ENCODE measurements at places on chromosomes 6 and 20.

GRCh38 chr6:79544299-79544927, 7.2 kb upstream of the LCA5 start:
- DNase-seq = no peak

GRCh38 chr6:87742106-87742505, 40.1 kb upstream of the AKIRIN2 start:
- DNase-seq = no peak

GRCh38 chr6:35804996-35805736, at the start of gene LHFPL5:
Gene LHFPL5, plus strand, starts transcription at chr6:35805352. Its CDS starts 319 bp downstream, at chr6:35805671.
- no peak for DNase-seq

DNA sequence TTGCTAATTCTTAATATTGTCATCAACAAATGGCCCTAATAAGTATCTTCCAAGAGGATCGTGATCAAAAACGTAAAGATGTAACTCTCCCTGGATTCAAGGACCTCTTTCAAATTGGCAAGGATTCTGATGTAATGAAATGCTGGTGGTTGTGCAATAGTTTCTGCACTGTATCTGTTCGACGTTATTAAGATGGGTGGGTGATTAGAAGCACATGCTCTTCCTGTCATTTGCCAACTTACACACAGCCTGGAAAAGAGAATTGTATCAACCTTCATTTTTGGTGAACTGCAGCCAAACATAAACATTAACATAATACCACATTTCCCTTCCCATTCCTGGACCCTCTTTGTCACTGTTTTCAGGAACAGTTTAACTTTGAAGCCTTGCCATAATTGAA, 9.8 kb downstream of the FOXQ1 start:
- no peak for DNase-seq

- DNase-seq = no peak
Observed at GRCh38 chr6:5665667-5666066, 341.1 kb downstream of the NRN1 start.

GRCh38 chr6:155449450-155450239, 6.0 kb downstream of the NOX3 start:
- no peak for DNase-seq

DNA sequence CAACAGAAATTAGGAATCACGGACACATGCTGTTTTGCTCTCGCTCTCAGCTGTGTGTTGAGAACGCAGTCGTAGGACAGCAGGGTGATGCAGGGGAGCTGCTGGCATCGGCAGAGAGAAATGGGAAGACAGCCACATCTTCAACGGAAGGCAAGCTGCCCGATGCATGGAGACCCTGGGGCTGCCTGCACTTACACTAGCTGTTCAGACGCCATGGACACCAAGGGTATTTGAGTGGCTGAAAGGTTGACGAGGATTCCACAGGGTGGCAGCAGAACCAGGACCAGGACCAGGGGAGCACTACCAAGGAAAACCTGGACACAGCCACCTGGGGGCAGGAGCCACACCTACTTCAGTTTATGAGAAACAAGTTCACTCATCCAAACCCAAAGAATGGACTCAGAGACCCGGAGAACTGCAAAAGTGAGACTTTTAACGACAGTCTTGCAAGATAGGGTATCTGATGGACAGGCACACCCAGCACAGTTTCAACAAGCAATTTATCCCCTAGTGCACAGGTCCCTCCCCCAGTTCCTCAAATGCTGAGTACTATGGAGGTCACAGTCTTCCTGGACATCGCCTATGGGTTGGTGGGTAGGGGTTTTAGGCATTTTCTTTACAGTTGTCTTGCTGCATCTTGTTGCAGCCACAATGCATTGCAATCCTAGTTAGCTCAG, 56.3 kb upstream of the ENTPD6 start:
- DNase-seq = no peak

DNA sequence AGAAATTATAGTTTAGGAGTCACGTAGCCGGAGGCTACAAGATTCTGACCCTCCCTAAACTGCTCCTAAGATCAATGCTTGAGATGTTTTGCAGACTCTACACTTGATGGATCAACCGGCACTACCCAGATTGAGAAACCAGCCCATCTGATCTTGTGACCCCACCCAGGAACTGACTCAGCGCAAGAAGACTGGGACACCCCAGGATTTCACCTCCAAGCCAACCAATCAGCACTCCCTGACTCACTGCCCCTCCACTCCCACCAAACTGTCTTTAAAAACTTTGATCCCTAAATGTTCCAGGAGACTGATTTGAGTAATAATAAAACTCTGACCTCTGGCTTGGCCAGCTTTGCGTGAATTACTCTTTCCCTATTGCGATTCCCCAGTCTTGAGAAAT, 99.8 kb downstream of the OPRM1 start:
- no peak for DNase-seq

- DNase-seq = no peak
Observed at GRCh38 chr6:150761771-150762170, 103.7 kb upstream of the MTHFD1L start.

DNA sequence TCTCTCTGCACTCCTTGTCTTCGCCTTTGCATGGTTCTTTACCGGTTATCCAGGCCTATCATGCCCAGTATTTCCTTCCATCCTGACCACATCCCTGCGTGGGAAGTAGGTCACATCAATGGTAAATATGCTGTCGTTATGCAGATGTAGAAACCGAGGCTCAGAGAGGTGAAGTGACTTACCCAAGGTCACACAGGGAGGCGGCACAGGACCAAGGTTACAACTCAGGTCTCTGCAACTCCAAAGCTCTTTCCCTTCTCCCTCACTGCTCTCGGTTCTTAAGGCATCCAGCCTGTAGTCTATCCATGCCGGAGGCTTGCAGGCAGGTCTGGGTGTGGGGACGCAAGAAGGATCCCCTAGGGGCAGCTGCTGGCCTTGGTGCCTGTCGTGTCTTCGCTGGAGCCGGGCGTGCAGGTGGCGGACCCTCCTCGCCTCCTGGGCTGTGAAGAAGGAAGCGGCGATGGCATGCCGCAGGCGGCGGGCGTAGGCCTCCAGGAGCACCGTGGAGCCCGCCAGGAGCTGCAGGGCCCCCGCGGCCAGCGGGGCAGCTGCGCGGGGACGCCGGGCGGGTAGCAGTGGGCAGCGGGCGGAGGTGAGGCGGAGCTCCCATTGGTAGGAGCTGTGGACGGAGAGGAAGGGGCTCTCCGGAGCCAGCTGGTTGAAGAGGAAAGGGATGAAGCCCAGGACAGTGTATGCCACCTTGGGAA, 9.1 kb downstream of the OCSTAMP start:
- no peak for DNase-seq

GRCh38 chr6:114634016-114634415, 291.2 kb upstream of the HS3ST5 start:
- no peak for DNase-seq

- DNase-seq = no peak
Observed at GRCh38 chr6:42133926-42134325, 8.5 kb downstream of the C6orf132 start.

GRCh38 chr6:12269110-12269509, 21.1 kb upstream of the EDN1 start:
- no peak for DNase-seq

DNA sequence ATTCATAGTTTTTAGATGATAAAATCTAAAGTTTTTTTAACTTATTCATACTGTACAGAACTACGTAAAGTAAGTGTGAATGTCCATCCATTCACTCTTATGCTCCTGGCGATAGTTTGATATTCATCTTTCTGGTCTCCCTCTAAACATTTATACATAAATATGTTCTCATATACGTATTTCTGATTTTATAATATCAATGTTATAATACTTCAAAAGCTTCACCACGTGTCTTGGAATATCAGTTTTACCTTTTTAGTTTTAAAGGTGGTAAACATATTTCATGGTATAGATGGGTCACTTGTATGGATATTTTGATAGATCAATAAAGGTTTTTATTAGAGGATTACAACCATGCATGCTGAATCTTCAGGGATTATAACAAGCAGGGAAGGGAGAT, 10.3 kb upstream of the RHAG start:
- no peak for DNase-seq

- no peak for DNase-seq
Observed at GRCh38 chr6:163151212-163151611, 263.3 kb upstream of the QKI start.

GRCh38 chr6:26311012-26311384, 54.0 kb upstream of the BTN3A2 start:
- DNase-seq = no peak

GRCh38 chr6:160269023-160269521, 10.5 kb upstream of the SLC22A2 start:
- DNase-seq = no peak

- no peak for DNase-seq
Observed at GRCh38 chr20:37395410-37395797, 49.5 kb downstream of the SRC start.

GRCh38 chr6:31710523-31711219, 4.0 kb downstream of the LY6G6F start:
- no peak for DNase-seq

DNA sequence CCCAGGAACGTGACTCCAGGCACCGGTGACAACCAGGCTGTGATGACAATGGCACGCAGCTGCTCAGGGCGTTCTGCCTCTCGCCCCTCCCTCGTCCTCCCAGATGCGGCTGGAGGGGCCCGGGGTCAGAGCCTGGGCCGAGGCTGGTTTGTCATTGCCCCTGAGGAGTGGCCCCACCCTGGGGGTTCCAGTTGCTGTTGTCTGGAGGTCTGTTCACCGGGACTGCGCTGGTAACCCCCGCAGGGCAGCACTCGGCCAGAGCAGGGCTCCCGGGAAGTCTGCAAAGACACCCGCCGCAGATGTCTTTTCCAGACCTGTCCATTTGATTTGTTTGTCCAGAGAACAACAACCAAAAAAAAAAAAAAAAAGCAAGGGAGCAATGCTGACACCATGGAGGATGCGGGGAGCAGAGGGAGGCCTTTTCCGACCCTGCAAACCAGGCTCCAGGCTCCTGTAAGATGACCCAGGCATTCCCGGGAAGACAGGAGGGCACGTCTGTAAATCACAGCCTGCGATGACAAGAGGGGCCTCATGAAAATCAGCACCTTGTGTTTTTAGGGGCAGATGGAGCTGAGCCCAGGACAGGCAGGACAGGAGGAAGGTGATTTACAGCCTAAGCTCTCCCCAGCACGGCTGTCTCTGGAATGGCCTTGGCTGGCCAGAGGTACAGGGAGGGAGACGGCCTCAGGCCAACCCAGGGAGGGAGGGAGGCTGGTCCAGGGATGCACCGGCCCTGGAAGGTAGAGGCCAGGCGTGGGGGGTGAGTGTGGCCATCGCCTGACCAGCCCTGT, 189.3 kb downstream of the ERMARD start:
- DNase-seq = no peak

DNA sequence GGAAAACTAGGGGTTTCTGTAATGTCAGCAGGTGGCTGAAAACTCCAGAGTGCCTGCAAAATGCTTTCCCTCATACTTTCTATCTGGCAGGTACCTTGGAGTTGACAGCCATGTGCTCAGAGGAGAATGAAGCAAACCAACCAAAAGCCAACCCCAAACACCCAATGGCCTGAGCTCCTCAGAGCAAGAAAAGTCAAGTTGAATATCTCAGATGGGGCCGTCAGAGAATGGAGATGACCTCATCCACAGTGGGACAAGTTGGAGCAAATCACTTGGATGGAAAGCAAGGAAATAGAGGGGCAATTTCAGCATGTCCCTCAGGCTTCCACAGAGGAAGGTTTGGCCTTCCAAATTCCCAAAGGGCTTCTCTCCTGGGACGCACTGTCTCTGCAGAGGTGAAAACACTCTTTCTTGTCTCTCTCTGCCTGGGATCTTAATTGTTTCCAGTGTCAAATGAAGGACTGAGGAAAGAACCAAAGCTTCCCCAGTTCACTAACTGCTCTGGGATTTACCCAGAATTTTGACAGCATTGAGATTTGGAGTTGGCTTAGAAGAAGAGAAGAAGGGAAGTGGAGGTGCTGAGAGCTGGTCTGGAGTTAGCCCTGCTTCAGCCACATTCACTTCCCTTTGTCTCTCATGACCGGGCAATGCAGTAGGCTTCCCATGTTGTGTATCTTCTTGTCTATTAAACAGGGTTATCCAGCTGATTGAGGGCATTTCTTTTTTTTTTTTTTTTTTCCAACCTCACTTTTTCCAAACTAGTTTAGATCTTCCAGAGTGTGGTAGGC, 42.2 kb downstream of the PRND start:
- DNase-seq = no peak

DNA sequence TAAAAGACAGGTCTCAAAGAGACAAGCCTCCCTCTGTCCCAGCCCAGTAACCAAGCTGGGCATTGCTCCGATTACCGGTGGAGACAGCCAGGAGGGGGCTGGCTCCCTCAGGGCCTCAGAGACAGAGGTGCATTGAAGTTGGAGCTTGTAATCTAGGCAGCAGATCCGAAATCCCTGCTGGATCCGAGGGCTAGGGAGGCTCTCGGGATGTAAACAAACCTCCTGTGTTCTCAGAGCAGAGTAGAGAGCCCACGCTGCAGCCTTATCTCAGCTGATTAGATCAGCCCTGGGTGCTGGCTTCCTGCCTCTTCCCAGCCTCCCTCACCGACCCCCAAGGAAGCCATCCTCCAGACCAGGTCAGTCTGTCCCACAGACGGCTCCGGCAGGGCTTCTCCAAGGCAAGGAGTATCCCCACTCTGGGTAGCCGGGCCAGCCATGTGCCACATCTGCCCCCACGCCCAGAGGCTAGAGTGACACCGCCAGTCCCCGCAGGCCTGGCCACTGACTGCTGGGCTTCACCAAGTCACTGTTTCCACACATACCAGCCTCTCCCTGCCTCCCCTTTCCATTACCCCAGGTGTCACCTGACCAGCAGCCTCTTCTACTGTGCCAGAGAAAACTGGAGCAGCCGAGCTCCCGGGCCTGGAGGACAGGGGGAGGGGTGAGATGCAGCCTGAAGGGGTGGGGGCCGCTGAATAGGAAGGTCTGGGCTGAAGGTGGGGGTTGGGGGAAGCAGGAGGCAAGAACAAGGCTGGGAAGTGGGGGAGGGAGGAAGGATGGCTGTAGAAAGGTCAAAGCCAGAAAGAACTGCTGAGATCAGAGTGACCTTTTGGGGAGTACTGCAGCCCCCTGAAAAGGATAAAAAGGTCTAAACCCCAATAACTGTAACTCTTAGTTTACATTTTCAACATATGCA, 6.0 kb downstream of the SDC4 start:
- no peak for DNase-seq

DNA sequence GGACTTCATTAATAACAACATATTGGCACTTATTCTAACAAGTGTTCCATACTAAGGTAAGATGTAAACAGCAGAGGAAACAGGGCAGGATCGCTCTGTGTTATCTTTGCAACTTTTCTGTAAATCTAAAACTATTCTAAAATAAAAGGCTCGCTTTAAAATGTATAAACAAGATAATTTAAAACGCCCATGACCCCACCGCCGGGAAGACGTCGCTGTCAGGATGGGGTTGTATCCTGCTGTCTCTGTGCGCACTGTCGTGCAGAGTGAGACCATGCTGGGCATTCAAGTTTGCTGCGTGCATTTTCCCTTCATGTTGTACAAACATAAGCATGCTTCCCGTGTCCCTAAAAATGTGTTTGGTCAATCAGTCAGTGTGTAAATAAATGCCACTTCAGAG, 255.7 kb downstream of the CDH4 start:
- DNase-seq = no peak

- DNase-seq = no peak
Observed at GRCh38 chr6:57342148-57342669, 24.8 kb downstream of the PRIM2 start.

Measured in keratinocyte (primary cell).